ENCODE measurements at places on chromosomes 7 and 10. TPM values are rescaled to one million over a fixed set of nuclear protein-coding genes. Genes with fewer than 3 reads are reported as not detected.

DNA sequence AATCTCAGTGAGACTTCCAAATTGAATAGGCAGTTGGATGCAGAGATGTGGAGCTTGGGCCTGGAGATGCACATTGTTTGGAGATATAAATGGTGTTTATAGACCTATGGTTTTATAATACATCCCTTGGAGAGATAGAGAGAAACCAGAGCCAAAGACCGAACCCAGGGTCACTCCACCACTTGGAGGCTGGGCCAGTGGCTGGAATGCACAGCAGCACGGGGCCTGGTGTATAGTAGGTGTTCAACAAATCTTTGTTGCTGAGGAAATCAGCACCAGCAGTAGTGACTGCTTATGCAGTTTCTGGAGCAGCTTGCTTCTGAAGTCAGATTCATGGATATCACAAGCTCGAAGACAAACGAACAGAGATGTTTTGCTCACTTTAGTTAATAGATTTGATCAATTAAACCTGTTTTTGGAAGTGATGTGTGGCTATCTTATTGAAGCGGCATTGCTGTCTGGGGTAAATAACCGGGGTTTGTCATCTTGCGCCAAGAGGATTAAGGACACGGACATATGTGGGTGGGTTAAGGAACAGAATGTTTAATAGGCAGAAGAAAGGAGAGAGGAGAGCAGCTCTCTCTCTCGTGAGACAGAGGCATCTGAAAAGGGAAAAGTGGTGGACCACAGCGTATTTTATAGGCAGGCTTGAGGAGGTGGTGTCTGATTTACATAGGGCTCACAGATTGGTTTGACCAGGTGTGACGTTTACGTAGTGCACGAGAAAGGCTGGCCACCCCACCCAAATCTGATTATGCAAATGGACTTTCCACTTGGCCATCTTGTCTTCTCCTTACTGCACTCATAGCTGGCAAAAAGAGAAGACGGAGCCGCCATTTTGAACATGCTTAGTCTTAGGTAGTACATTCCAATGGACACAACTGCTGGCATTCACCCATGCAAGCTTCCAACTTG is 11.1 kb downstream of the RBP4 start:
- DNase-seq = no peak

DNA sequence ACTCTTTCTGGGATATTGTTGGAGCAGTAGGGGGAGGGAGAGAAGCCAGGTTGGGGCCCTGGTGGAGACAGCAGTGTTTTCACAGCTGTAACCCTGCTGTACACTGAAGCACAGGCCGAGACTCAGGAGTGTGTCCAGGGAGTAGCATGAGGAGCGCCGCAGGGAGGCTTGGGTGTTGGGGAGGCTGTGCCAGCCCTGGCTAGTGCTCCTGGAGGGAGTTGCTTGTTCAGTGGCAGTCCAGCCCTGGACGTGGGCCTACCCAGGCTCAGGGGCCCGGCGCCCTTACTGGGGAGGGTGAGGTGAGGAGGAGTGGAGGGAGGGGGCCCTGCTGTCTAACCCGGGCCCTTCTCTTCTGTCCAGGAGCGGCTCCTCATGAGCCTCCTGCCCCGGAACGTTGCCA is 35.9 kb downstream of the ADCY1 start:
- DNase-seq = no peak

The CTAGE8 gene
- total RNA-seq = 1.2 TPM

The NYAP1 gene
- total RNA-seq = 0.38 TPM

DNA sequence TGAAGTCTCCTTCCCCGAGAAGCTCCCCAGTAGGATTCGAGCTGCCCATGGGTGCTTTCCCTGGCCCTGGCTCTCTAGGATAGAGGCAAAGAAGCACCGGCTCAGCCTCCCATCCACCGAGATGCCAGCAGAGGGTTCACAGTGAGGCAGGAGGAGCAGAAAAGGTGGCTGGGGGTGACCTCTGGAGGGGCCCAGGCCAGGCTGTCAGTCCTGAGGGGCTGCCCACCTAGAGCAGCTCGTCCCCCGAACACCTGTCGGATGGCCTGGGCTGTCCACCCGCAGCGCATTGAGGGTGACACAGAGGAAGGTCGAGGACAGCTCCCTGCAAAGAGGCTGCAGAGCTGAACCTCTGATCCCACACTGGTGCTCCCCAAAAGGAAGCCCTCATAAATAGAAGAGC is 167.2 kb upstream of the PPP2R2D start:
- no peak for DNase-seq

DNA sequence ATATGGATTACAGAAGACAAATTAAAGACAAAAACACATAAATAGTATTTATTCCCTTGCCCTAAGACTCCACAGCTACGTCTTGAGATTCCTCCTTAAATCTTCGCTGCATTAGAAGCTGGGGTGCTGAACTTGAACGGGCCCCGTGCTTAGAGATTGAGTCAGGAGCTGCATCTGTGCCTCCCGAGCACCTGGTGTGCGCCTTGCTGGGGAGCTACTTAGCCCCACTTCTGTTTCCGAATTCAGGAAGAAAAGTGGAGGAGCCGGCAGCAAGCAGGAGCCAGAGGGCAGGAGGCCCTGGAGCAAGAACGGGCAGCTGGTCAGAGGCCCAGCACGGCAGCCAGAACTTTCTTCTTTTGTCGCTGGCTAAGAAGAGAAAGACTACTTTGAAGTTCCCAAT is 30.4 kb upstream of the RNF32 start:
- no peak for DNase-seq
